ENCODE measurements at places on chromosomes 2 and 18.

DNA sequence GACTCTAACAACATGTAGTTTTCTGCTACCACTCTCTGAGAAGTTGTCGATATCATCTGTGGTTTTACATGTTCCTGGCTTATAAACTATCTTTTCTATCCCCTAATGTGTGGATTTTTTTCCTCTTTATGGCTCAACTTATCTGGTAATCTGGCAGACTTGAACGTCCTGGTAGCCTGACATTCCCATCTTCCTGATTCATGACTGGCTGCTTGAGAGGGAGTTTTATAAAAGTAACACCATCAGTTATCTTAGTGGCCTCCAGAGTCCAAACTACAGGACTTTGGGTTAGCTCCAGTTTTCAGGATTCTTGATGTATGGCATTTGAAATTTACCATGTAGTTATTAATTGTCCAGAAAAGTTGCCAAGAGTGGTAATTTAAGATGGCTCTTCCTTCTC lies 174.0 kb upstream of the GULP1 start:
- DNase-seq, result no peak

DNA sequence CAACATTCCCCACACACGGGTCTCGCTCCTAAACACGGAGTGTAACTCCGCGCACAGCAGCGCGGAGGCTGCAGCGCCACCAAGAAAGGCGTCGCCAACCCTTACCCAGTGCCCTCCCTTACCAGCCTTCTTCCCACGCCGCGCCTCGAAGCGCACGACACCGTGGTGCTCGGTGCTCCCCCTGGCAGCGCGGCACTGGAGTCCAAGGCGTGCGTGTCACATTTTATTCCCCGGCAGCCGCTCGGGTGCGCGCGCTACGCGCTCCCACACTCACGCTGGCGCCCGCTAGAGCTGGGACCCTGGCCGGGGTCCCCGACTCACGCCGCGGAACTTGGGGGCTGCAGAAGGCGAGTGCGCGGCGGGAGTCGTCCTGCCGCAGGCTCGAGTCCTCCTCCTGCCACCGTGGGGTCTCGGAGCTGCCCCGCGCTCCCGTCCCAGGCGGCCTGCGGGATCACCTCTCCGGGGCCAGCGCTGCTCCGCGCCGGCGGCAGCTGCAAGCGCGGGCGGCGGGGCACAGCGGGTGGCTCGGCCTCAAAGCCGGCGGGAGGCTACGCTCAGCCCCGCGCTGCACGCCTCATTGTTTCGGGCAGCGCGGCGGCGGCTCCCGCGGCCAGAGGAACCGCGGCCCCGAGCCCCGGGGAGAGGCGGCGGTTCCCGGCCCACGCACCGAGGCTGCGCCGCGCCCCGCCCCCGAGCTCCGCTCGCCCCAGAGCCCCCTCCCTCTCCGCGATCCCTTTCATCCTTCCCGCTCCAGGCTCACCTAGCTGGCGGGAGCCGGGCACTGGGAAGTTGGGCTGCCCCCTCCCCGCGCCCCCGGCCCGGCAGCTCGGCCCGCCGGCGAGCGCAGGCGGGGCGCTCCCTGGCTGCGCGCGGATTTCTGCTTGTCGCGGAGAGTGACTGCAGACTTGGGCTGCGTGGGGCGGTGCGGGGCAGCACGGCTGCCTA lies at the start of gene ST6GAL2:
Gene ST6GAL2, minus strand, starts transcription at position 197 of the 945 bp plus-strand sequence. CDS start 42,190 bp downstream, outside the sequence.
- no peak for DNase-seq

GRCh38 chr18:74331404-74331803 lies 15.8 kb downstream of the C18orf63 start:
- no peak for DNase-seq

GRCh38 chr18:74353169-74353775 lies 37.6 kb downstream of the C18orf63 start:
- DNase-seq, result peak; percentile 77

GRCh38 chr2:75622929-75623328 lies 23.7 kb upstream of the MRPL19 start:
- DNase-seq, result no peak

DNA sequence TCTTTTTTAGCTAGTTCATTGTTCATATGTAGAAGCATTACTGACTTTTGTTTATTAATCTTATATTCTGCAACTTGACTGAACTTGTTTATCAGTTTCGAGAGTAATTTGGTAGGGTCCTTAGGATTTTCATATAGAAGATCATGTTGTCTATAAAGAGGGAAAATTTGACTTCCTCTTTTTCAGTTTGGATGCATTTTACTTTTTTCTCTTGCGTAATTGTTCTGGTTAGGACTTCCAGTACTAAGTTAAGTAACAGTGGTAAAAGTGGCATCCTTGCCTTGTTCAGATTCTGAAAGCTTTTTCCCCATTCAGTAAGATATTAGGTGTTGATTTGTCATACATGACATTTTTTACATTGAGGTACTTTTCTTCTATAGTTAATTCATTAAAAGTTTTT lies 726.0 kb downstream of the KCNJ3 start:
- DNase-seq, result no peak

GRCh38 chr18:31497836-31498573 lies at the start of gene DSG2:
Gene DSG2 (plus strand): TSS chr18:31498177. CDS start chr18:31498252, 75 bp downstream.
- peak; percentile 39 for DNase-seq

DNA sequence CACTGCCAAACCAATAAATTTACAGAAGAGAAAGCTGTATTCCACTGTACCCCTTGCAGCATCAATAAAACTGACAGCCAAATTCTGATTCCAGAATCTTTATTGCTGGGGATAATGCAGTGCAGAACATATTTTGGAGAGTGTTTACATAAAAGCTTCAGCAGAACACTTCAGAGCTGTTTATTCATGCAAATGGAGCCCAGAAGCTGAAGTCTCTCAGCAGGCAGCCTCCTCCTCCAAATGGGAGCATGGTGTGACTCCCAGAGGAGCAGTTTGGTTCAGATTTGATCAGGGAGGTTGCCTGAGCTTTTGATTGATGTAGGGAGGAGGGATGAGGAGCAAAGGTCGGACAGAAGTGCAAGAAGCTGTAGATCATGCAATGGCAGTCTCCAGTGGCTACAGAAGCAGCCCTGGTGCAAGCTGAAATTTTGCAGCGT lies 22.4 kb downstream of the LHCGR start:
- no peak for DNase-seq

GRCh38 chr2:27249891-27250651 lies 12.8 kb downstream of the SLC30A3 start:
- peak; percentile 76 for DNase-seq

- peak; percentile 3 for DNase-seq
Observed at GRCh38 chr2:70979626-70980025, 1.2 kb downstream of the ANKRD53 start.

GRCh38 chr2:122999821-123000220 lies 1025.3 kb upstream of the CNTNAP5 start:
- no peak for DNase-seq

- DNase-seq, result no peak
Observed at GRCh38 chr2:37993143-37993542, 68.1 kb downstream of the RMDN2 start.

DNA sequence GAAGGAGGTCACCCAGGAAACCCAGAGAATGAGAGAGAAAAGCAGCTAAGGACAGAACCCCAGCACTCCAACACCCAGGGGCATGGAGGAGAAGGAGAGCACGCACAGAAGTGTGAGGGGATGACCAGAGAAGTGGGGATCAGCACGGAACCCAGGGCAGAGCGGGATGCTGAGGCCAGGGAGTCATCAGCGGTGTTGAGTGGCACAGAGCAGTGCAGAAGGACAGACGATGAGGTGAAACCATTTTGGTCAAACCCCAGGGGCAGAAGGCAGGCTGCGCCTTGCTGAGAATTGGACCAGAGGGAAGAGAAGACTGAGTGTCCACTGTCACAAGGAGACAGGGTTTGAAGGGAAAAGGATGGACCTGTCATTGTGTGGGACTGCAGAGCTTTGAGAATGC lies 23.4 kb upstream of the ASB18 start:
- DNase-seq, result no peak

DNA sequence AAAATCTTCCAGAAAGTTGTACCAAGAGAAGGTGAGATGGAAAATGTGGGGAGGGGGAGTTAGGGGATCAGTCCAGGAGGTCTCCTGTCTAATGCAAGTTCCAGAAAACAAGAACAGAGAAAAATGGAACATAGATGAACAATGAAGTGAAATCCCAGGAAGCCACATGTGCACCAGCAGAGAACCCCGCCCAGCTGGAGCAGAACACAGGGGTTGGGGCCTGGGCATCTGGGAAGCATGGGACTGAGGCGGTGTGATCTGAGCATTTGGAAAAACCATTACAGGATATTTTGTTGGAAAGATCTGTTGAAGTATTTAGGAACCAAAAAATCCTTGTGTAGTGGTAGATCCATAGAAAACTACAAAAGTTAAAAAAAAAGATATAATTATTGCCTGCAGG lies 133.7 kb downstream of the INO80D start:
- no peak for DNase-seq

- no peak for DNase-seq
Observed at GRCh38 chr2:199946196-199946595, 9.1 kb downstream of the TYW5 start.

DNA sequence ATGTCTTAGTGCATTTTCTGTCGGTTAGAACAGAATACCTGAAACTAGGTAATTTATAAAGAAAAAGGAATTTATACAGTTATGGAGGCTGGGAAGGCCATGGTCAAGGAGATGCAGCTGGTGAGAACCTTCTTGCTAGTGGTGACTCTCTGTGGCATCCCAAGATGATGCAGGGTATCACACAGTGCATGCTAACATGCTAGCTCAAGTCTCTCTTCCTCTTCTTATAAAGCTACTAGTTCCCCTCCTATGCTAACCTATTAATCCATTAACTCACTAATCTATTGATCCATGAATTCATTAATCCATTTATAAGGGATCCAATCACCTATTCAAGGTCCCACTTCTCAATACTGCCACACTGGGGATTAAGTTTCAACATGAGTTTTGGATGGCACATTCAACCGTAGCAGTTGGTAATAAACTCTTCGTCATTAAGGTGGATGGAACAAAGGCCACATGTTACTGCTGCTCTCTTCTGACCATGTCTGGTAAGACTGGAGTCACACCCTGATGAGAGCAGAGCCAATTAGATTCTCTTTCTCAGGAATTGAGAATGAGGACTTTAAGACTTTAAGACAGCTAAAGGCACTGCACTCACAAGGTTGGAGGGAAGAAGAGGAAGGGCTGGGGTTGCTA lies 211.6 kb upstream of the SMAD7 start:
- no peak for DNase-seq

DNA sequence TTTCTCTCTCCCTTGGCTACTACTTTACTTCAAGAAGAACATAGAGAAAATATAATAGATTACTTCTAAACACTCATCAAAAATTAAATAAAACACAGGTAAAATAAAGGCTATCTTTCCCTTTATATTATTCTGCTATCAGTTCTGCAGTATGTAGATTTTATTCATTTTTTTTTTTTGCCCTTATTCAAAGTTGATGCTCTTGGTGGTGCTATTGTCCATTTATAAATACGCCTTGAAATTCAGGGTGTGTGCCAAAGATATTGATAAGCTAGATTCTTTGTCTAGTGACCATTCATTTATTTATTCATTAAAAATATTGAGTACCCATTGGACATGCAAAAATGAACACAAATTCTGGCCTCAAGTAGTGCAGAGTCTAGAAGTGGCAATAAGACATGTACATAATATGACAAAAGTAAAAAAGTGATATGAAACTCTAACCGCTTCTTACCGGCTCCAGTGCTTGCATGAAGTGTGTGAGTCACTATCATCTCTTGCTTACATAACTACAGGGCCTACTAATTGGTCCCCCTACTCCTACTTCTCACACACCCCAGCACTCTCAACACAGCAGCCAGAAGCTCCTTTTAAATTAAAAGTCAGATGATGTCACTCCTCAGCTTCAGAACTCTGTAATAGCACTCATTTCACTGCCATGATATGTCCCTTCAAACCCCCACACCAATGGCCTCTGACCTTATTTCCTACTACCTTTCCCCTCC lies 208.3 kb upstream of the FANCL start:
- DNase-seq, result no peak

DNA sequence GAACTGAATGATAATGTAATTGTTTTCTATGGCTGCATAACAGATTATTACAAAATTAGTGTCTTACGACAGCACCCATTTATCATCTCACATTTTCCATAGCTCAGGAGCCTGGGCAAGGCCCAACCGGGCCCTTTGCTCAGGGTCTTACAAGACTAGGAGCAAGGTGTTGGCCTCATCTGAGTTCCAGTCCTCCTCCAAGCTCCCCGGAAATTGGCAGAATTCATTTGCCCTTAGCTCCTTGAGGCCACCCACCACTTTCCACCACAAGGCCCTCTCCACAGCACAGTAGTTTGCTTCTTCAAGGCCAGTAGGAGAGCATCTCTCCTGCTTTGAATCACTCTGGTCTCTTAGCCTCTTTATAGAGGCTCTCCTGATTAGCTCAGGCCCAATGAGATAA lies 89.2 kb upstream of the SALL3 start:
- DNase-seq, result no peak

- no peak for DNase-seq
Observed at GRCh38 chr2:26556309-26557243, 78.7 kb upstream of the OTOF start.

GRCh38 chr2:3160751-3161330 lies 216.8 kb downstream of the EIPR1 start:
- no peak for DNase-seq

DNA sequence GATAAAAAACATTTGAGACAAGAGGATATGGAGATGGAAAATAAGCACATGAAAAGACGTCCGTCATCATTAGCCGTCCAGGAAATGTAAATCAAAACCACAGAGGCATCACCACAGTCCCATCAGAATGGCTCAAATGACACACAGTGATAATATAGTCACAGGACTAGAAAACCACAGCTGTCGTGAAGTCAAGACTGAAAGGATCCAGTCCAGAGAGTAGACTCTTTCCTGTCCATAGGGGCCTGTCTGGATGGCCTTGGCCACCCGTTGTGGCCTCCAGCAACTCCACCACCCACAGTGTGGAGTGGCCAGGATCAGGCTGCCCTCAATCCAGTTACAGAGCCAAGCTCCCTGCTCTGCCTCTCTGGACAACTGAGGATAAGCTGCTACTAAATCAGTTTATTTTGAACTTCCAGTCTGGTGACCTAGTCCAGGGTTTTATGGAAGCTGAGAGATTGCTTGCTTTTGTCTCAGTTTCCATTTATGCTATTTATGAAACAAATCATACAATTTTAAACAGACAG lies 60.4 kb downstream of the RHOB start:
- DNase-seq, result peak; percentile 28
